NCI-H1105 treated with DMSO at 0.1 percent for 48 hours (cell line): ENCODE measurements at places on chromosomes 5 and 9.

DNA sequence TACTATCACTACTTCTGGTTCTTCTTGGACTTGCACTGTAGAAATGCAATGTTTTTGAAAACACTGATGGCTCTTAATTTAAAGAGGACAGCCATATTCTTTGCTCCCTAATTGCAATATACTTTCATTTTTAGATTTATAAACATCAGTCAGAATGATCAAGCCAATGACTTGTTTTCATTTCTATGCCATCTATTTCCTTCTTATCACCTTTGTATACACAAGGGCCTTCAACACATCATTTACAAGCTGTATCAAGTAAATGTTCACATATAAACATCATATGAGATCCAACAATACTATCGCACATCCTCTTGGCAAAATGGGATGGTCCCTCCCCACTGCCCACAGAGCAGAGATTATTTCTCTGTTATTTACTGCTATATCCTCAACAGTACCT, 24.9 kb downstream of the AUH start:
- DNase-seq, result no peak

GRCh38 chr9:4547016-4547415, 56.7 kb downstream of the SLC1A1 start:
- DNase-seq, result no peak

DNA sequence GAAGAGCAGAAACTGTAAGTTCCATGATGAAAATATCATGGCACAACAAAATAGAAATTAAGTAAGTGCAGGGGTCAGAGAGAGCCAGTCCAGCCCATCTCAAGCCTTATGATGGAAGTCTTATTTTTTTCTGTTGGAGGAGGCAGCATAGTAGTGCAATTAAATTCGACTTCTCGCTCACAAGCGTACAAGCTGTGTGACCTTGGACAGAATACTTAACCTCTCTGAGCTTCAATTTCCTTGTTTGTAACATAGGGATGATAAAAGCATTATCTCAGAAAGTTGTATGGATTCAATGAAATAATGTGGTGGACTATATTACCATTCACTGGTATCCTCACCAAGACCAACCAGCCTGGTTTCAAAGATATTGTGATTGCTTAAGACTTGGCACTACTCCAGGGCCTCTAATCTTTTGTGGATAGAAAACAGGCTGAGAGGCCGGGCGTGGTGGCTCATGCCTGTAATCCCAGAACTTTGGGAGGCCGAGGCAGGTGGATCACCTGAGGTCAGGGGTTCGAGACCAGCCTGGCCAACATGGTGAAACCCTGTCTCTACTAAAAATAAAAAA, 26.8 kb upstream of the MVB12B start:
- DNase-seq, result no peak

DNA sequence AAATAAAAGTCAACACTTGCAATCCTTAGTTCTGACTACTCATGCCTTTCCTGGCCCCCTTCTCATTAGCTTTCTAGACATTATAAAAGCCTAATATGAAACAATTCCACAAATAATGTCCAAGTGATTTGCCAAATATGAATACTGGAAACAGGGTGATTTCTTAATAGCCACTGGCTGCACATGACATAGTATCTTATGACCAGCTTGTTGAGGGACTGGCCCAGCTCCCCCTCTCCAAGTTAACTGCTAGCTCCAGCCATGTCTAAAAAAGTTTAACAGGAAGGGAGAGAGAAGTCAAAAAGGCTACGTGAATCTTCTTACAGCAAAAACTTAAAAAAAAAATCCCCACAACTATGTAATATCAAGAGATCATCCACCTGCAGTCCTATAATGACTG, 1.5 kb downstream of the CERT1 start:
- no peak for DNase-seq

DNA sequence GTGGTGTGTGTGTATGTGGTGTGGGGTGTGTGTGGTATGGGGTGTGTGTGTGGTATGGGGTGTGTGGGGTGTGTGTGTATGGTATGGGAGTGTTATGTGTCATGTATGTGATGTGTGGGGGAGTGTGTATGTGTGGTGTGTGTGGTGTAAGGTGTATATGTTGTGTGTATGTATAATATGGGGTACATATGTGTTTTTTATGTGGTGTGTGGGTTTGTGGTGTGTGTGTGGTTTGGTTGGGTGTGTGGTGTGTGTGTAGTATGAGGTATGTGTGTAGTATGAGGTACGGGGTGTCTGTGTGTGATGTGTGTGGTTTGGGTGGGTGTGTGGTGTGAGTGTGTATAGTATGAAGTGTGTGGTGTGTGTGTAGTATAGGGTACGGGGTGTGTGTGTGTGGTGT, 11.4 kb downstream of the ECSCR start:
- no peak for DNase-seq

GRCh38 chr5:35404701-35405100, 174.4 kb upstream of the PRLR start:
- no peak for DNase-seq

DNA sequence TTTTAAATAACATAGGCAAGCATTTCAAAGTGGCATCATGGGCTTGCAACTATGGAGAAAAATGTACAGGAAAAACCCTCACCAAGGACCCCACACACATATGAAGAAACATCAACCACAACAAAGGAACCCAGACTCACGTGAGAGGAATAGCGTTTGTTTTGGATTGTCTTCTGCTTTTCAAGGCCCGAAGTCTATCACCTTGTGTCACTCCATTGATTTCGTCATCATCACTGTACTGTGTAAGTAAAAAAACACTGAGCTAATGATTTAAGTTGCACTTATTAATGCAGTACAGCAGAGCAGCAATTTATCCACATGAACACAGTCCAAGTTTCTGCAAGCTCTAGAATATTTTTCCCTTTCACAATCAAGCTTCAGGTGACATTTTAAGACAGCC, 72.4 kb downstream of the HABP4 start:
- no peak for DNase-seq
